ENCODE measurements at places on chromosomes 13 and 19. TPM values are rescaled to one million over a fixed set of nuclear protein-coding genes. Genes with fewer than 3 reads are reported as not detected.

The WDR87 gene
- total RNA-seq, result not detected

The KLK14 gene
- not detected for total RNA-seq

The NKPD1 gene
- 0.25 TPM for total RNA-seq

The HSPB6 gene
- total RNA-seq, result 14.1 TPM

The RUVBL2 gene
- total RNA-seq, result 177 TPM

The FCAR gene
- total RNA-seq, result not detected

The PLEKHG2 gene
- total RNA-seq, result 17.5 TPM

- peak; percentile 39 for DNase-seq
Measured at GRCh38 chr13:49353908-49354307, 90.0 kb downstream of the CAB39L start.

GRCh38 chr13:59332966-59333365 lies 830.8 kb downstream of the DIAPH3 start:
- DNase-seq, result no peak

DNA sequence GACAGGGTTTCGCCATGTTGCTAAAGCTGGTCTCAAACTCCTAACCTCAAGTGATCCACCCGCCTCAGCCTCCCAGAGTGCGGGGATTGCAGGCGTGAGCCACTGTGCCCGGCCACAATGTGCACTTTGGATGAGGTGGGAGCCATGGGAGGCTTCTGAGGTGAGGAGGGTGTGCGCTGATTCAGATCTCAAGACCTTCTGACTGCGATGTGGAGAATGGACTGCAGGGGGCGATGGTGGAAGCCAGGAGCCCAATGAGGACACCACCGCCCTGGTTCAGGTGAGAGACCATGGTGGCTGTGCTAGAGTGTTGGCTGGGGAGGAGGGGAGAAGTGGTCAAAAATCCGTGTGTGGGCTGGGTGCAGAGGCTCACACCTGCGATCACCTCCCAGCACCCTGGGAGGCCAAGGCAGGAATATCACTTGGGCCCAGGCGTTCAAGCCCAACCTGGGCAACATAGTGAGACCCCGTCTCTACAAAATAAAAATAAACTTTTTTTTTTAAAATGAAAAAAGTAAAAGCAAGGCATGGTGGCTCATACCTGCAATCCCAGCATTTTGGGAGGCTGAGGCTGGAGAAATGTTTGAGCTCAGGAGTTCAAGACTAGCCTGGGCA lies 5.6 kb downstream of the INAFM1 start:
- DNase-seq, result peak; percentile 45

- no peak for DNase-seq
Measured at GRCh38 chr19:38654628-38655055, 7.2 kb downstream of the ACTN4 start.

DNA sequence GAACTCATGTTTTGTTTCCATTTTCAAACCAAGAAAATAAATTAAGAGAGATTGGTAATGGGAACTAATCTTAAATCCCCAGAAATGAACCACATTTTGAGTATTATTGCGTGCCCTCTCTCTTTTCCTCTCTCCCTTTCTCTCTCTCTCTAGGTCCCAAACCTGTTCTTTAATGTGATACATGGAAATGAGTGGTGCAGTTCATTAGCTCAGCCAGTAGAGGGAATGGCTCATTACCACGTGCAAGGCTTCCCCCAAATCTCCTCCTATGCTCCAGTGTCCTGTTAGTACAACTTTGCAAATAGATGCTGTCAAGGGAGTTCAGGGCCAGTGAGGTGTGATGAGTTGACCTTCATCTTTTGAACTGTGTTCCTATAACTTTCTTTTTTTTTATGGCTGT lies 178.4 kb downstream of the FGF9 start:
- peak; percentile 48 for DNase-seq

DNA sequence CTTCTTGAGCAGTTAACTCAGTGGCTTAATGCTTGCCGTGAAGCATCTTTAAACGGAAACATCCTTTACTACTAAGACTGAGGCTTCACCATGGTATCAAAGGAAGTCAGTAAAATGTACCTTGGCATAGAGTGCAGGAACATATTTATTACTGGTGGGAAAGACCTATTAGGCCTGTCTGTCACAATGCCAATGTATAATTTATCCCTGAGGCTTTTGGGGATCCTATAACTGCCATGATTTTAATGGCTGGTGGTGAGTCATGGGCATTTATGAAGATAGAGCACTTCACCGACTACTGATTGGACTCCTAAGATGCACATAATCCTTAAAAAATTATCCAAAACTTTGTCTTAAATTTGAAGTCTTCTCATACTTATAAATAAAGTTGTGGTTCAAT lies 79.6 kb downstream of the FGF14 start:
- no peak for DNase-seq

GRCh38 chr19:6516018-6516658 lies 14.0 kb upstream of the TUBB4A start:
- peak; percentile 97 for DNase-seq

DNA sequence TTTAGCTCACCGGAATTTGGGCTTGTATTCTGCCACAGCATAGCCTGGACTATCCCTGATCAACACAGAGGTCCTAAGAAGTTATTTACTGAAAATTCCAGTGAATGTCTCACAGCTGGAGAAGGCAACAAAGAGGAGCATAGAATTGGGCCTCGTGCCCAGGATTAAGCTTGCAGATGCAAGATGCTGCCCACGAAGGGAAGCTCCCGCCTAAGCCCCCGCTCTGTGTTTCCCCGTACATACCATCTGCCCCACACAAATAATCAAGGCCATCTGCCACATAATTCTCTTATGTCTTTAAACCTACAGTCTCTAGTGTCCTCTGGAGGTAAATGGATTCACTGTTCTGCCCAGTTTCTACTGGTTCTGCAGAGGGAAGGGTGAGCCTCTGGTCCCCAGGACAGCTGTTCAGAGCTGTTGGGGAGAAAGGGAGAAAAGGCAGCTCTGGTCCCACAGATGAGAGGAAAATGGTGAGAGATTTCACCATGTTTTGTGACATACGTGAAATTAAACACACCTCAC lies 7.4 kb upstream of the TPP2 start:
- DNase-seq, result peak; percentile 26

- DNase-seq, result no peak
Measured at GRCh38 chr13:20567881-20568528, 1.0 kb downstream of the IFT88 start.

- DNase-seq, result no peak
Measured at GRCh38 chr19:14733574-14733973, 43.7 kb downstream of the ZNF333 start.

- peak; percentile 67 for DNase-seq
Measured at GRCh38 chr19:2014731-2015607, 545 bp downstream of the BTBD2 start.

DNA sequence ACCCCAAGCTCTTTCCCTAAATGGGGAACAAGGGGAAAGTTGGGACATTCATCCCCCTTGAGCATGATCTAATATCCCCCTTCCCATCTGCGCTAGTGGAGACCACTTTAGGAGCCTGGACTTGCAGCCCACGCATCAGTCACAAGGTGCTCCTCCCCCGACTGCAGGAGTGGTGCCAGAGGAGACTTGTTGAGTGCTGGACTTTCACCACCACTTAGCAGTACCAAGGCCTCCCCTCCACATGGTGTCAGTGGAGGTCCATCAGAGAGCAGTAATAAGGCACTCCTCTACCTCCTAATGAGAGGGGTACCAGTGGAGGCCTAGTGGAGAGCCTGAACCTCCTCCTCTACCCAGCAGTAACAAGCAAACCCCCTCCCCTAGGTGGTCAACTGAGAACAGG lies 22.5 kb downstream of the CAB39L start:
- no peak for DNase-seq

DNA sequence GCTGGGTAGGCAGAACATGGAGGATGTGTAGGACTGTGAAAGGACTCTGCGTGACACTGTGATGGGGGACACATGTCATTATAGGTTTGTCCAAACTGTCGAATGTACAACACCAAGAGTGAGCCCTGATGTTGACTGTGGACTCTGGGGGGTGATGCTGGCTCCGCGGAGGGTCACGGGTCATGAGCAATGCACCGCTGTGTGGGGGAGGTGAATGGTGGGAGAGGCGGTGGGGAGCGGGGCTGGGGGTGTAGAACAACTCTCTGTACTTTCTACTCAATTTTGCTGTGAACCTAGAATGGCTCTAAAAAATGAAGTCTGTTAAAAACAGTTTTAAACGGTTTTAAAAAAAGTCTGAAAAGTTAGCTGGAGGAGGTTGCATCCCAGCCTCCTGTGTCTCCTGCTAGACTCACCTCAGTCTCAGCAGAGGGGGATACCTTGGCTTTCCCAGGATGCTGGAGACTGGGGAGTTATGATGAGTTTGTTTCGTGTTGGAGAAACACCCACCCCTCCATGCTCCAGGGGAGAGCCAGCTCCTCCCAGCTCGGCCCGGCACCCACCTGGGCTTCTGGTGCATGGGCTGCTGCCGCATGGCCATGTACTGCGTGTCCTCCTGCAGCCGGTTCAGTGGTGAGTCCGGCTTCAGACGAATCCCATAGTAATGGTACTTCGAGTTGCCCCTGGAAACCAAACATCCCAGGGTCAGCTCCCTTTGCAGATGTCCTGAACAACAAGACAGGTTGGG lies 34.7 kb upstream of the RANBP3 start:
- no peak for DNase-seq

DNA sequence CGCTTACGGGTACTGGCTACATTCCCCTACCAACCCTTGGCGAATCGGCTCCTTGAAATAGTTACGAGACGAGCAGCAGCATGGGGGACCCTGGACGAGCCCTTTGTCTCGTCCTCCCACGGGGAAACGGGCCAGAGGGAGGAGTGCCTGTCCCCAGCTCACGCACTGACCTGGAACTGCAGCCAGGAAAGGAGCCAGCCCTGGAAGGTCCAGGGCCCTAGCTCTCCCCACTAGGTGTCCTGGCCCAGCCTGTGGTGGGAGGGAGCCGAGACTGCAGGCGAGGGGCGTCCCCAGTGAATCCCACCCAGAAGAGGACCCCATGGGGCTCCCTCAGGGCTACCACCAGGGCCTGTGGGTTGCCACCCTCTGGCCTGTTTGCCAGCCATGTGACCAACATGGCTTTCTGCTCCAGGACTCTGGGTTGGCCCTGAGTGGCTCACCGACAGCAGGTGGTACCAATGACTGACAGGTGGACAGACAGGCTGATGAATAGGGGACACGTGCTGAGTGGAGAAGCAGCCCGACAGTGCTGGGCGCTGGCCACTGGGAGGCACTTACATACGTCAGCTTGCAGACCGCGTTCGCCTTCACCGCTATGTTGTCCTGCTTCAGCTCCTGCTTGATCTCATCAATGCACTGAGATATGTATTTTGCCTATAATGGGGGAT lies 13.2 kb downstream of the AP3D1 start:
- DNase-seq, result no peak

DNA sequence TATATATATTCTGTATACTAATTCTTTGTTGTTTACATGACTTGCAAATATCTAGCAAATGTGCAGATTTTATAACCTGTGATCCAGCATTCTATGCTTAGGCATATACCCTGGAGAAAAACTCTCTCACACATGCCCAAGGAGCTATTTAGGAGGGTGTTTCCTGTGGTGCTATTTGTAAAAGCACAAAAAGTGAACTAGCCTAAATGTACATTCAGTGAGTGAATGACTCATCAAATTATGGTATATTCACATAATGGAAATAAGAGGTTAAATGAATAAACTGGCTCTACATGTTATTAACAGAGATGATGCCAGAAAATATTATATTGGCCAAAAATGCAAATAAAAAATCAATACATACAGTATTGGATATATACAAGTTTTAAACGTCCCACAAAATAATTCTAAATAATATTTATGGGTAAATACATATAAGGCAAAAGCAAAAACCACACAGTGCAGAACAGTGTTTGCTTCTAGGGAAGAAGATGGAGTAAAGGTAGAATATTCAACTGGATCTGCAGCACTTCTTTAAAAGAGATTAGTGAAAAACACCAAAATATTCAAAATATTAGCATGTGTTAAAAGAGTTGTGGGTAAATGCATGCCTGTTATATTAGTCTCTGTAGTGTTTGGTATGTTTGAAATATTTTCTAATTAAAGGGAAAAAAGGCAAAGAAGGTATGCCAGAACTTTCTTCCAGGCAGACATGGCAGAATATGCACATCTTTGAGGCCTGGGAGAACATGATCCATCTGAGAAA lies 344.7 kb downstream of the KLF5 start:
- DNase-seq, result peak; percentile 7

GRCh38 chr13:113260996-113261395 lies 36.0 kb upstream of the LAMP1 start:
- DNase-seq, result no peak

- DNase-seq, result no peak
Measured at GRCh38 chr13:91323349-91323748, 24.1 kb upstream of the MIR17HG start.

GRCh38 chr13:50358231-50359040 lies 343.2 kb downstream of the KCNRG start:
- no peak for DNase-seq

GRCh38 chr13:40615619-40616018 lies 50.8 kb downstream of the FOXO1 start:
- DNase-seq, result no peak

GRCh38 chr13:89150362-89150761 lies 1479.2 kb downstream of the SLITRK5 start:
- no peak for DNase-seq

- peak; percentile 74 for DNase-seq
Measured at GRCh38 chr13:39616087-39616694, 13.2 kb upstream of the LHFPL6 start.

GRCh38 chr19:12783291-12783848 lies 7.9 kb upstream of the JUNB start:
- DNase-seq, result peak; percentile 42

DNA sequence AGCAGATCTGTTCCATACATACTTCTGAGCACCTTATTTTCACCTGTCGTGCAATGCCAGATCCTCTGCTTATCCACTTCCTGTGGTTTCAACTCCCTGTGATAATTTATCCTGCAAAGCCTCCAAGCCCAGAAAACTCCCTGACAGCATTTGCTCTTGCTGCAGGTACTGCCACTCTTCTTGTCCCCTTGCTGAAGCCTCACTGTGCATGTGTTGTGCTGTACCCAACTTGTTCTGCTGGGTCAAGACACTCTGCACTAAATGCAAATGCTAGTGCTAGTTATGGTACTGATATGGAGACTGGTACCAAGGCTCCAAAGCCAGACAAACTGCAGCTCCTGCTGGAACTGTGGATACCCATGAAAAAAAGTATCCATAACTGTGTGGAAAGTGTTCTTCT lies 315.4 kb upstream of the MIR17HG start:
- no peak for DNase-seq

DNA sequence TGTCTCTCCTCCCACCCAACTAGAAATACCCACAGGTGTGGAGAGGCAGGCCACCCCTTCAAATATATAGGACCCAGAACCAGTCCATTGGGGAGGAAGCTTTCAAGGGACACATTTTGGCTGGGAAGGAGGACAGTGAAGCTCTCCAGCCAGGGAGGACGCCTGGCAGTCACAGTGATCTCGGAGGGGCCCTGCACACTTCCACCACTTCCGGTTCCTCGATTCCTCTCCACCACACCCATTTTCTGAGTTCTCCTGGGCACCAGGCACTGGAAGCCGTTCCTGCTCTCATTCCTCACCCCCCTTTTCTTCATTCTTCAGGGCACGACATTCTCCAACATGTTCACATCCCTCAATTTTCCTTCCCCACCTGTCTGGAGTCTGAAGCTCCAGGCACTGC lies 30.4 kb upstream of the CEACAM21 start:
- DNase-seq, result no peak

- DNase-seq, result no peak
Measured at GRCh38 chr19:9009935-9010651, at the start of gene MUC16. Gene MUC16 (minus strand): TSS chr19:9010409.

GRCh38 chr19:9724157-9724556 lies 44.4 kb downstream of the ZNF846 start:
- no peak for DNase-seq

Data from GM23248 (cell line).